AG04449 (cell line): ENCODE measurements at places on chromosomes 4 and X.

DNA sequence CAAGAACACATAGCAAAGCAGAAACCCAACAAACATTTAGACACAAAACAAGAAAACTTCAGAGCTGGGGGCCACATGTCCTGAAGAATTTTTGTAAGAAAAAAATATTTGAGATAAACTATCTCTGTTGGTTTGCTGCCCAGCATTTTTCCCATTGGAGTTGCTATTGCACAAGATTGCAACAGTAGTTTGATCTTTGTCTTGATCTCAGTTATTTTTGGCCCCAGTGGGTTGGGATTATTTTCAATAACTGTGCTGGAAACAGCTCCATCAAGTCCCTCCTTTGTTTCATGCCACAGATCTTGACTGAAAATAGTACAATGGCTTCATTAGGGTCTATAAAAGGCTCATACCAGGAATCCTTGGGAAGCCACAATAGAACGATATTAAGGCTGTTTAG is 103.8 kb upstream of the RAI2 start:
- no peak for DNase-seq

DNA sequence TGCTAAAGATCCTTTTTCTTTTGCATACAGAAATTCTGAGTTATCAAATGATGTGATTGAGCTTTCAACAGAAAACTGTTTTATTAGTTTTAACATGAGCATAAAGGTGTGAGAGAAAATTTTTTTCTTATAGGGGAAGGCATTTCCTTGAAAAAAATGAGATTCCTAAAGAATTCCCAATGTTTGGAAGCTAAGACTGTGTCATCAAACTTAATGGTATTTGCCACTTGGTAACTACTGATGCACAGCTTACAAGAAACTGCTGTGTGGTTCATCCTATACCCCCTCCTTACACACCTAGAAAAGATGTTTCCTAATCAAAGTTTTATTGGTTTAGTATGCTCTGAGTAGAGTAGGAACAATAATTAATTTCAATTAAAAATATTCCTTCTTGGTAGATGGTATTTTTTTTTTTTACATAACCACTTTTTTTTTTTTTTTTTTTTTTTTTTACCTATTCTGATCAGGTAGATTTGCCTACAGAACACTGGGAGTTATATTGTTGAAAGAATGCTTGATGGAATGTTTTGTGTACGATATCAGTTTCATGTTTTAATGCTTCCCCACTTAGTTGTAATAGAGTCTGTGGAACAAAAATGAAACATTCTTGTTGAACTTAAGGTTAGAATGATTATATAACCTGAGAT is 6.0 kb downstream of the PTPN13 start:
- DNase-seq = no peak

GRCh38 chr4:5863461-5864113 is 29.3 kb downstream of the CRMP1 start:
- DNase-seq = peak; percentile 75

GRCh38 chr4:26787461-26788340 is 72.9 kb upstream of the STIM2 start:
- DNase-seq = no peak

DNA sequence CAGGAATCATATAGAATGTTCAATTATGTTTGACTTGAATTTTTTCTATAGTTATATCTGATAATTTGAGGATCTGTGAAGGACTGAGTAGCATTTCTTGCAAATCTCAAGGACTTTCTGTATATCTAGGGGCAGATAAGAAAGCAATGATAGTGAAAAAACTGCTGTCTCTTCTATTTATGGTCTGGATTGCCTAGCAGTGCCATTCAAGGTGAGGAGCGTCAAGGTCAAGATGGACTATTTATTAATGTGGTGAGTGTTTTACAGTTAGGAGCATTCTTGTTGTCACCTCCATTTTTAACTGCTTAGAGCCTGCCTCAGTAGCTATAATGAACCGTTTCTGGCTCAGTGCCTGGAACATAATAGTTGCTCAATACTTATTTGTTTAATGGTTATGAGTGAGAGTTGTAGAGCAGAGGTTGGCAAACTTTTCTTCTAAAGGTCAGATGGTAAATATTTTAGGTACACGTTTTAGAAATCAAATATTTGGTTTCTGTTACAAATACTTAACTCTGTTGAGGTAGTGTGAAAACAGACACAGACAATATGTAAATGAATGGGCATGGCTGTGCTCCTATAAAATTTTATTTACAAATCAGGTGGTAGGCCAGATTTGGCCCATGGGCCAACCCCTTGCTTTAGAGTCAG is 523.2 kb upstream of the IGFBP7 start:
- no peak for DNase-seq

DNA sequence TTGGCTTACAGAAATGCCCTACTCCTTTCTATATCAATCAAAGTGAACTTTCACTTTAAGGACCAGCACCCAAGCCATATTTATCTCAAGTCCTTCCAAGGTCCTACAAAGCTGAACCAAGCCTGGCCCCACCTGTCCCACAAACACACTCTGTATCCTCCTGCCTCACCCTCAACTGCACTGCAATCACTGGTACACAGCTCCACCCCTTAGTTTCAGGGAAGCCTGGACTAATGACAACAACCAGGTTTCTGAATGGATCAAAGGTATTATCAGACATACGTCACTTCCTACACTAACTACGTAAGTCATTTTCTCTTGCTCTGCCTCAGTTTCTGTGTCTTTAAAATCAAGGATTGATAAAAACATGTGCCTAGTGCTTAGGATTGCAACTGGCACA is 205.6 kb upstream of the HS3ST1 start:
- no peak for DNase-seq

DNA sequence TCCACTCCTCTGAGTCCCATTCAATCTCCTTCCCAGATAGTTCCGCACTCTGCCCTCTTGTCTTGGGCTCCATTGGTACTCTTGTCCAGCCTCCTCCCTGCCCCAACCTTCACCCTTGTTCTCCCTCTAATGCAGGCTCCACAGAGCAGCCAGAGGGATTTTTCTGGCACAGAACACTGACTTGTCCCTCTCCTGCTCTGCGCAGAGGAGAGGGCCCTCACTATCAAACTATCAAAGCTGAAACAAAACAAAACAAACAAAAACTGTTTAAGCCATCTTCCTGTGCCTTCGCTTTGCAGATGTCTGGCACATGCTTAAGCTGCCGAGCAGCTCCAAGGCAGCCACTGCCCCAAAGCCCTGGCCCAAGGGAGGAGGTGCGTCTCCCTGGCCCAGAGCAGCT is 2.9 kb downstream of the CNGA2 start:
- DNase-seq = no peak

DNA sequence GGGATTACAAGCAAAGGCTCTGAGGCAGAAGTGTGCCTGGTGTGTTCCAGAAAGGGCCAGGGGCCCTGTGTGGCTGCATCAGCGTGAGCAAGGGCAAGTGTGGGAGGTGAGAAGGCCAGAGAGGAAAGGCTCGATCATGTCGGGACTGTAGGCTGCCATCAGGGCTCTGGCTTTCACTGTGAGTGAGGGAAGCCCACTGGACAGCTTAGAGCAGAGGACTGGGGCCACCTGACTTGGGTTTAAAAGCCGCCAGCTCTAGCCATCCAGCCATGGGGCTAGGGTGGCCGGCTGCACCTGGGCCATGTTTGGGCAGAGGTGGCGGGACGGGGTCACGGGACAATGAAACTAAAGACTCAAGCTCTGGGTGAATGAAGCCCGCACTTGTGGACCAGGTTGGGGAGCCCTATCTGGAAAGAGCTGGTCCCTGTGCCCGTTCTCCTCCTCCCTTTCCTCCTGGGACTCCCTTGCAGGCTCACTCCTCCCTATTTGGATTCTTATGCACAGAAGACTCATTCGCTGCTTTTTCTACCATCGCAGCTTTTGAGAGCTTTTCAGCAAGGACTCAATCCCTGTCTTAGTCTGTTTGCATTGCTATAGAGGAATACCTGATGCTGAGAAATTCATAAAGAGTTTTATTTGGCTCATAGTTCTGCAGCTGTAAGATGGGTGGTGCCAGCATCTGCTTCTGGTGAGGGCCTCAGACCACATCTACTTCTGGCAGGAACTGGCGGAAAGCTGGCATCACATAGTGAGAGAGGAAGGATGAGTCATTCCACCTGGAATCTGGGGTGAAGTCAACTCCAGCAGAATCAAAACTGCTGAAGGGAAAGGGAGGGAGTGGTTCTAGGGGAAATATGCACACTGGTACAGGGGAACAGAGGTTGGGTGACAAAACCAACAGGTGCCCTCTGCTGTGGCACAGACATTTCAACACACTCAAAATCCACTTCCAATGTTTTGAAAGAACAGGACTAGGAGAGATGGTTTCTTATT is 15.3 kb downstream of the CTAG1B start:
- DNase-seq = no peak

- DNase-seq = no peak
Measured at GRCh38 chr4:159264057-159264456, 161.2 kb downstream of the RAPGEF2 start.

DNA sequence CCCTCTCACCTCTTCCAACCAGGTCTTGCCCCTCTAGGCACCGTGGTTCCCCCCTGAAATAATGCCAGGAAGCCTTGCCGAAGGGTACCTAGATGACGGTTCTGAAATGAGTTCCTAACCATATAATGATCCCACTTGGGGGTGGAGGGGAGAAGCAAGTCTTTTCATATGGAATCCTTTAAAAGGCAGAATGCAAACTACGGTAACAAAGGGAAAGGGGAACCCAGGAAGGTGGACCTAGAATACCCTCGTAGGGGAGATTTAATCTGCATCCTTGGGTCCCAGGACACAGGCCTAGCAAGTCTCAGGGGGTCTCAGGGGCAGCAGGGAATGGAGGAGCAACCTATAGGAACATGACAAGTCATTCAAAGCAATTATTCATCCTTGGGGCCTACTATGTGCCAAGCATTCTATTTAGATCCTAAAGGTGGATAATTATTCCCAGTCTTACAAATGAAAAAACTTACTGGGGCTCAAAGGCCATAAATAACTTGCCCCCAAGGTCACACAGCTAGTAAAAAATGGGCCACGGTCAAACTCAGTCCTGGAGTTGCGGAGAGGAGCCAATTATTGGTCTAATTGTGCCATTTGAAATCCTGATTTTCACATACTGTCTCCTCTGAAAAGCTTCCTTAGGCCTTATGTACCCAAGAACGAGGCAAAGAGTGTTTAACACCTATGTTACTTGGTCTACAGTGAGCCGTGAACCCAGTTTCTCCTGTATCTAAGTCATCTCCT is 8.8 kb downstream of the BCOR start:
- DNase-seq = no peak

DNA sequence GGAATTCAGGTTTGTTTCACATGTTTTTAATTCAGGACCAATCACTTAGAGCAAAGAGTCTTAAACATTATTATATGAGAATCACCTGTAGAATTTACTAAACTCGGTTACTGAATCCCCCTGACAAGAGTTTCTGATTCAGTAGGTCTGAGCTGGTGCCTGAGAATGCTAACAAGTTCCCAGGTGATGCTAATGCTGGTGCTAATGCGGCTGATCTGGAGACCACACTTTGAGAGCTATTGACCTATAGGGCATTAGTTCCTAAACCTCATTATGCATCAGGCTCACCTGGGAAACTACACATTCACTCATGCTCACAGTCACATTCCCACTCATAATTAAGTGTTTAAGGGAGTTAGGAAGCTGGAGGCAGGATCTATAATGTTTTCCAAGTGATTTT is 36.1 kb upstream of the NUDT6 start:
- no peak for DNase-seq

DNA sequence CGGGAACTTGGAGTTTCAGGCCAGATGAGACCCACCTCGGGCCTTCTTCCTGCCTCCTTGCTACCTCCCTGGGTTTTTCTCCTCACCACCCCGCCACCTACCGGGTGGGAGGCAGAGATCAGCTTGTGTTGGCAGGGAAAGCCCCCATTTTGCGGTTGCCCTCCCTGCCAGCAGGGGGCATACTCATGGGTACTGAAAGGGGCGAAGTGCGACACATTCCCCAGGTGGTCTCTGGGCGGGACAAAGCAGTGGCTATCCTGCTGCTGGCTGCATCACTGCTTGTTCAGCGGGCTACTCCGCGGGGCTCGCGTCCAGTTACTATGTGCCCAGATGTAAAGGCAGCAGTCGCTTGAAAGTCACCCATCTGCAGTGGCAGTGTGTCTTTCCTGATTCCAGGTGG is 330.3 kb downstream of the PDHA2 start:
- no peak for DNase-seq

GRCh38 chr4:125084608-125085007 is 230.1 kb upstream of the FAT4 start:
- DNase-seq = no peak

- DNase-seq = no peak
Measured at GRCh38 chrX:76428243-76429130, 977 bp downstream of the MAGEE1 start.

DNA sequence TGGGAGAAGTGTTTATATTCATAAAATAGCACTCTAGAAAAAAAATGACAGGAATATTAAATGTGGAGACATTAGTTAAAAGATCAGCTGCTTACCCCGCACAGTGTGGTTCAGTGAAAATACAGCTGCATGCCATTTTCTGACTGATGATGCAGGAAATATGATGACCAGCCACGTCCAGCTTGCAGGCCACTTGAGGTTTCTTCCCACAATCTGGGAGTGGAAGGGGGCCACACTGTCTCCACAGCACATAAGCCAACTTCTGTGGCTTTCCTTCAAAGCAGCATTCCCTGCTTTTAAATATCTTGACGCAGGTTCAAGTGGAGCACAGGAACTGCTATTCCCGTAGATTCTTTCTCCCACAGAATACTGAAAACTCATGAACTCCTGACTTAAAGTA is 173.4 kb upstream of the GALNT7 start:
- DNase-seq = no peak

DNA sequence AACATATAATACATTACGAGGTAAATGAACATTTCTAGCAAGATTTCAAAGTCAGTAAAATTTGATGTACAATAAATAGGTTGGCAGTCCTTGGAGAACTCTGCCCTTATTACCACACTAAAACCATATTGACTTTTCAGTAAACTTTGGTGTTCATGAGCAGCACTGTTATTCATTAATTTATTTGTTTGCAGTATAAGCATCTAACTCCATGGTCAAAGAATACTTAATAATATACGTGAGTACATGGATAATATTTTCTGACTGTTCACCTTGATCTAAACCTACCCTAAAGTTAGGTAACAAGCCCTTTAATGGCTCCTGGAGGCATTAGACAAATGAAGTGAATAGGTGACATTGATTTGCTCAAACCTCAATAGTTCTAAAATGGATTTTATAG is 817.2 kb upstream of the FTHL17 start:
- DNase-seq = no peak

GRCh38 chrX:41779030-41779564 is 55.1 kb downstream of the GPR82 start:
- no peak for DNase-seq

DNA sequence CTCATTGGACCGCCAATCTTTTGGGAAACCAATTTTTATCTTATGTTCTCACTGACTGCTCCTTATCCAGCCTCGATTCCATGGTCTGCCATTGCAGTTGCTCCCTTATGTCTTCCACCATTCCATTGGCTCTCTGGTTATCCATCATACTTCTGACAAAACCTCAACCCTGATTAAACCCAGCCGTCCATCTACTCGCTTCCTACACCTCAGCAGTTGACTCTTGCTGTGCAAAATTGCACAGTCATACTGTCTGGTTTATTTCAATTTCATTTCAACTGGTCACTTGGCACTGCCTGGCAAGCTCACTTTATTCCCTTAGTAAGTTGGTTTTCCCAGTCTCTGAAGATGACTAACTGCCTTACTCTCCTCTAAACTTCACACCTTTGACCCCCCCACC is 26.2 kb downstream of the ARL9 start:
- DNase-seq = no peak
